Breast epithelium (tissue), 4 donors: ENCODE measurements at places on chromosomes 16 and 17. TPM values are rescaled to one million over a fixed set of nuclear protein-coding genes. Genes with fewer than 3 reads are reported as not detected.

Gene MAP3K14
- total RNA-seq, result 4.3 TPM

Gene NFATC3
- total RNA-seq, result 52.0 TPM

Gene SLC16A5
- total RNA-seq, result 19.8 TPM

Gene CCL17
- not detected for total RNA-seq

Gene RRAD
- 7.7 TPM for total RNA-seq

DNA sequence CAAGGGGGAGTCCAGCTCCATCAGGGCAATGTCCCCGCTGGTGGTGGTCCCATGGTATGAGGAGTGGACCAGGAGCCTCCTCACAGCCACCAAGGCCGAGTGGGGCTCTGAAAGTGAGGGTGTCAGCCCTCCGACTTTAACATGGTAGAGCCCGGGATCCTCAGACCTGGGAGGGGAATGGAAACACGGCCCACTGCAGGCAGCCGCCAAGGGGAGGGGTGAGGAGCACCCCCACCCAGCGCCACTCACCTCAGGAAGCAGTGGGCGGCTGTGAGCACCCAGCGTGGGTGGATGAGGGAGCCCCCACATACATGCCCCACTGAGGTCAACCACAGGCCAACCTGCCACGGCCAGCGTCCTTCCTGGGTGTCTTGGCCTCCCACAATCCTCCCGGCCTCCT lies 10.8 kb downstream of the ZG16B start:
- no peak overlapping the region for H3K27ac ChIP-seq
- H3K27me3 ChIP-seq, result no peaks in the 10 kb centered on the region
- H3K36me3 ChIP-seq, result no peaks in the 10 kb centered on the region
- no peak overlapping the region for H3K4me3 ChIP-seq
- DNase-seq, result no peak

DNA sequence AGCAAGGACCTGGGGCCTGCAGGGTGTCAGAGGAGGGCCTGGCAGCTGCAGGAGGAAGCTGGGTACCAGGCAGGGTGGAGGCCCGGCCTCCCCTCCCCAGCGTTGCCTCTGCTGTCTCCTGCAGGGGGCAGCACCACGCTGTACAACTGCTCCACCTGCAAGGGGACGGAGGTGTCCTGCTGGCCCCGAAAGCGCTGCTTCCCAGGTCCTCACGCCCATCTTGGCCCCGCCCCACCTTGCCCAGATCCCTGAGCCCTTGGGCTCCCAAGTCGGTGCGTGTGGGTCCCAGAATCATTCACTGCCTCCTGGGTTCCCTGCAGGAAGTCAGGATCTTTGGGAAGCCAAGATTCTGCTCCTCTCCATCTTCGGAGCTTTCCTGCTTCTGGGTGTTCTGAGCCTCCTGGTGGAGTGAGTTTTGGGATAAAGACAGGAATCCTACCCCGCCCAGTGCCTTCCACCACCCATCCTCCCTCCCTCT lies 1.2 kb downstream of the TMEM95 start:
- peak overlapping the region; percentile 60 for H3K27ac ChIP-seq
- H3K27me3 ChIP-seq, result no peaks in the 10 kb centered on the region
- H3K4me1 ChIP-seq, result no peaks in the 10 kb centered on the region
- DNase-seq, result peak; percentile 69

DNA sequence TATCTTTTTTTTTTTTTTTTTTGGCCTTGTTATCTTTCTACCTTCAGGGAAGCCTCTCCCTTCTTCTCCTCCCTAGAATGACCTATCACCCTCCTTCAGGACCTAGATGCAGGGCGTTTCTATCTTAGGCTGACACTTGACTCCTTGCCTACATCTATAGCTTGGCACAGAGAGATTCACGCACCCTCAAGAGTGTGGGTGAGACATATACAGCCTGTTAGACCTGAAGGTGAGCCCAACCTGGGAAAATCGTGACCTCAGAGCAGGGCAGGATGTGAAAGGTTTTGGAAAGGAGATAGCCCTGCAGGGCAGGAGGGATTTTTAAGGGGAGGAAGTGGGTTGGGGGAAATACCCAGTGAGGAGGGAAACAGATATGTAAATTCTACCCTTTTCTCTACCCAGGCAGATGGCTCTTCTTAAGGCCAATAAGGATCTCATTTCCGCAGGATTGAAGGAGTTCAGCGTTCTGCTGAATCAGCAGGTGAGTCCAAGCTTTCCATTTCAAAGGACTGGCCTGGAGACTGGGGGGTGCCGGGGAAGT lies at the start of gene AHSP:
Gene AHSP (plus strand): TSS at position 167 of the 541 bp plus-strand sequence. CDS start 240 bp downstream, at position 407.
- peak within 1 kb of the TSS; percentile 68 for H3K4me3 ChIP-seq
- no peaks in the 10 kb centered on the region for H3K36me3 ChIP-seq
- DNase-seq, result no peak
- H3K4me1 ChIP-seq, result peaks cover 3% of the 10 kb centered on the region
- no peaks in the 10 kb centered on the region for H3K27me3 ChIP-seq

DNA sequence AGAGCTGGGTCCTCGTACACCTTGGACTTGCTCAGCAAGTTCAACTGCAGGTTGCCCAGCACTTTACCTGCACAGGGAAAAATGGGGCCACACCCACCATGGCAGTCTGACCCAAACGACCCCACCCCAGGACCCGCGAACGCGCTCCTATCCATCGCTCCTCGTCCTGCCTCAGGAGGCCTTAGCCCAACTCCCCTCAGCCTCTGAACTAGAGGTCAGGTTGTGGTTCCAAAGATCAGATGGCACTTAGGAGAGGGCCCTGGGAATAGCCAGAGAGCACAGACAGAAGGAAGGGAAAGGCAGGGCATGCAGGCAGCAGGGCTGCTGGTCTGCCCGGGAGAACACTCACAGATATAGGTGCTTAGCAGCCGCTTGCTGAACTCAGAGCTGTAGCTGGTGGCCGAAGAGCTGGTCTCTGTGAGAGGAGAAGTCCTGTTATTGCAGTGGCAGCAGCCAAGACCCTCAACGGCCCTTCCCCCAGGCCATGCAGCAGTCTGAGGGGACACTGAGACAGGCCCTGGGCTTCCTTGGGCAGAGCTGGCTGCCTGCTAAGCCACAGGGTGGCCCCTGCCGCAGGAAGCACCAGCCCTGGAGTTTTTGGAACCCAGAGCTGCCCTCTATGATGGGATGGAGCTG lies 6.9 kb downstream of the ZACN start:
- DNase-seq, result no peak
- no peaks in the 10 kb centered on the region for H3K27me3 ChIP-seq
- H3K27ac ChIP-seq, result no peak overlapping the region
- H3K4me1 ChIP-seq, result no peaks in the 10 kb centered on the region
- H3K36me3 ChIP-seq, result peaks cover 6% of the 10 kb centered on the region
- no peak overlapping the region for H3K4me3 ChIP-seq

DNA sequence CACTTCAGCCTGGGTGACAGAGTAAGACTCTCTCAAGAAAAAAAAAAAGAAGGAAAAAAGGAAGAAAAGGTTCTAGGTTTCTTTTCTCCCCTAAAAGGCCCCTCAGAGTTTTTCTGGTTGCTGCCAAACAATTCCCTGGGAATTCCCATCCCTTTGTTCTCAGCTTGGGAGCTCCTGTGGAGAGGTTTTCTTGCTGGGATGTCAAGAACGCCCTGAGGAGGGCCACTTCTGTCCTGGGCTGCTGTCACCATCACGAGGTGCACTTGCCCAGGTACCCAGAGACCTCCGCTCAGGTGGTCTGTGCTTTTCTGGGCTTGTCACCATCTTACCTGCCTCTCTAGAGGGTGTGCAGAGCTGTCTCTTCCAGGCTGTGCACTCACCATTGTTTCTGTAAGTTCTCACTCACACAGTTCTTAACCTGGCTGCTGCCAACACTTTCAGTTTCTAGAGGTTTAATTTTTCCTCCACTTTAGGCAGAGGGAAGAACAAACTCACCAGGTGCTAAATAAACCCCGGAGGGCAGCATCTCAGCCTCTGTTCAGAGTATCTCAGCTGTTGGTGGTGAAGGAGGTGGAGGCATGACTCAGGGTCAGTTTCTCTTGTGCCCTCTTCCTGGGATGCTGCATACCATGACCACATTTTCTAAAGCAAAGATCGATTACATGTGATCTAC lies 2.4 kb upstream of the COX6A2 start:
- no peaks in the 10 kb centered on the region for H3K27me3 ChIP-seq
- no peaks in the 10 kb centered on the region for H3K4me1 ChIP-seq
- no peak overlapping the region for H3K4me3 ChIP-seq
- no peak overlapping the region for H3K27ac ChIP-seq

DNA sequence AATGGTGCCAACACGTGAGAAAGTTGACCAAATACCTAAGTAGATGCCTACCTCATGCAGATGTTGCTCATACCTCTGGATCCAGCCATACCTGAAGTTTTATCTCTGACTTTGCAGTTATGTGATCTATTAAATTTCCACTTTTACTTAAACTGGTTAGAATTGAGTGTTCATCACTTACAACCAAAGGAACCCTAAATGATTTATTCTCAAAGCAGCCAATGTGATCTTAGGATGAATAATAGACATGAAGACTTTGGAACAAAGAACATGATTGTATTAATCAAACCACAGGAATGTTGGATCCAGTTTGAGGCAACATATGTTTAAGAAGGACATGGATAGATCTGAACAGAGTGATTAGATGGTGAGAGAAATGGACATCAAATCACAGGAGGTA lies 68.7 kb downstream of the IRX6 start:
- H3K4me1 ChIP-seq, result no peaks in the 10 kb centered on the region
- no peak for DNase-seq

GRCh38 chr17:945672-946071 lies 33.9 kb downstream of the NXN start:
- H3K4me1 ChIP-seq, result no peaks in the 10 kb centered on the region
- DNase-seq, result no peak
- no peak overlapping the region for H3K4me3 ChIP-seq
- no peak overlapping the region for H3K27ac ChIP-seq
